ENCODE measurements at places on chromosomes 5 and 9.

DNA sequence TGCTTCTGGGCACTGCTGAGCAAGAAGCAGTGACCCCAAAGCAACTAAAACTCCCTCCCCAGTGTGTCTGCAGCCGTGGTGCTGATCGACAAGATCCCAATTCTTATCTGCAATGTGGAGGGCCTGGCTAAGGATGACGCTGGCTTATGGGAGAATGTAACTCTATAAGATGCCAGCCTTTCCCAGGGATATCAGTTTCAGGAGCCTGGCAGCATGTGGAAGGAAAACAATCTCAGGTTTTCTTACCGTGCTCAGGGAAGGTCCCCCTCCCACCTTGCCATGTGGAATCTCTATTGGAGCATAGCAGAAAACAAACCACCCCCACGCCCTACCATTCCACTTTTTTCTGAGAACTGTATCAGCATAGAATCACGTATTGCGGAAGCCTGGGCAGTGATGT is 87.7 kb upstream of the PTPN3 start:
- DNase-seq = no peak

GRCh38 chr5:155049569-155050383 is 36.2 kb downstream of the KIF4B start:
- DNase-seq = no peak

- DNase-seq = no peak
Measured at GRCh38 chr5:155418960-155419579, 405.5 kb downstream of the KIF4B start.

GRCh38 chr5:123571927-123572326 is 60.0 kb downstream of the CSNK1G3 start:
- DNase-seq = no peak

DNA sequence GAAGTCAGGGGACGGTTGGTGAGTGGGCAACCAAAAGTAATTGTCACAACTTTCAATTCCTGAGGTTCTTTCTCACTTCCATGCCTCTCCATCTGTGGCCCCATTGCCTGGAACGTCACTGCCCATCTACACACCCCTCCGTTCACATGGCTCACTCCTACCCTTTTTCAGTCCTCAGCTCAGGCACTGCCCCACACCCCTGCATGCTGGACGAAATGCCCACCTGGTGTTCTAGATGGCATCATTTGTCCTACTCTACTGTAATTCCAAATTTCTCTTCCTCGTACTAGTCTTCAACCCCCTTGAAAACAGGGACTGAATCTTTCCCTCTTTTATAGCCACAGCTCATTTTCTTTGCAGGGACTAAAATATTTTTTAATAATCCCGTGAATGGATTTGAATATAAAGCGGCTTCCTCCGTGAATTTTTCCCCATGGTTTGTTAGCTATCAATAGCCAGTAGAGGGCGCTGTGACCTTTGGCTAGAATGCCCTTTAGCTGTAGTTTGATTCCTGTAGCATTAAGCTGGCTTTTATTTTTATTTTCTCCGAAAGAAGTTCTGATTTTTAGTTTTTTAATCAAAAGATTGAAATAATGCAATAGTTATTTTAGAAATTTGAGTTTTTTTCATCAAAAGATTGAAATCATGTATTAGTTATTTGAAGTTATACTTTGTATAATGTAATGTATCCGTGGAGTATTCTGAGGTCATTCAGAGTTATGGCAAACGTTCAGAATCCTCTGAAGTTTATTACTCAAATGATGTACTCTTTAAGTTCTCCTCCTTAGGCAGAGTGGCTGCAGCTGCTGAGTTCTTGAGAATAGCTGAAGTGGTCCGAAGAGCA is 232.1 kb downstream of the SH3GL2 start:
- DNase-seq = peak; percentile 18

GRCh38 chr5:150108711-150109514 is 22.6 kb upstream of the CSF1R start:
- no peak for DNase-seq

GRCh38 chr5:21195145-21195544 is 1207.1 kb upstream of the CDH18 start:
- no peak for DNase-seq

DNA sequence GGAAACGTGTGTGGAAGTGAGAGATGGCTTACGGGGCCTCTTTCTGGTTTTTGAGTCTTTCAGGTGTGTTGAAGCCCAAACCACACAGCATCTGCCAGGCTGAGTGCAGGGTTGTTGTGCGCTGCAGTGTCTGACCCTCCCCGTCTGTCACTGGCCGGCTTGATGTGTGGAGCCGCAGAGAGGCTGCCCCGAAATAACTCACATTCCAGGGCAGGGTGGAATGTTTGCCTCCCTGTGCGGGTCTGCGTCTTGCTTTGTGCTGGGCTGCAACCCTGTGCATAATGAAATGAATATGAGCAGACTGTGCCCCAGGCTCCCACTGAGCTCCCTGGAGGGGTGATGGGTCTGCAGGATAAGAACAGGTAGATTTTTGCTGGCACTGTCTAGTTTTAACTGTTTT is 9.9 kb upstream of the PLEKHG4B start:
- no peak for DNase-seq

GRCh38 chr5:602466-603035 is 9.6 kb upstream of the CEP72 start:
- no peak for DNase-seq

- no peak for DNase-seq
Measured at GRCh38 chr9:89466451-89467277, 31.2 kb downstream of the SEMA4D start.

- no peak for DNase-seq
Measured at GRCh38 chr5:124394700-124395245, 351.7 kb downstream of the ZNF608 start.

DNA sequence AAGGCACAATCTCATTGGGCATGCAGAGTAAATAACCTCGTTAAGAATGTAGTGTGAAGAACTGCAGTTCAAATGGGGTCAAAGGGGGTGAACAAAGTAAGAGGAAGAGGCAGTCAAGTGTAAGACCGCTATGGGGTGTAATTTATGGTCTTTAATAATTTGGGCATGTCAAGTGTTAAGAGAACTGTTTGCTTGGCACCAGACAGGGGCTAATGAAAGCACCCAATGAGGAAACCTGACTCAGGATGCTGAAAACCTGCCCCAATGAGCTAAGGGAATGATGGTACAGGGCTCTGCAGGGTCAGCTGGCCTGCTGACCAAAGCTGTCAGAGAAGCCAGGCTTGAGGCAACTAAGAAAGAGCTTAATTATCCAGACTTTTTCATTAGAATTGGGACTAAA is 368.1 kb downstream of the DTWD2 start:
- DNase-seq = no peak

DNA sequence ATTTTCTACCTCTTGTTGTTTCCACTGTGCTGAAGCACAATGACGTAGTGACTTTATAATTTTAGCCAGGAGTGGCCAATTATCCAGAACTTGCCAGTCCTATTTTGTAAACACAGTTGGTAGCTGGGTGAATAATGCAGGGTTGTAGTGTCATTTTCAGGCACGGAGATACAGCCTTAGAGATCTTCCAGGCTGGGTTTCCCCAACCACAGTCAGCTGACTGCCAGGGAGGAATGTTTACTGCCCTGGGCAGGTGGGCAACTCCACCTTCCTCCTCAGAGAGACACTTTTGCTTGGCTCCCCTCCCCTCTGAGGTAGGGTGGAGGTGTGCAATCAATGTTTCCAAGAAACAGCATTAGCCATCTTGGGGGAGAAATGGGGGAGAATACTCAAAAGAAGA is 228.1 kb upstream of the NR4A3 start:
- no peak for DNase-seq

DNA sequence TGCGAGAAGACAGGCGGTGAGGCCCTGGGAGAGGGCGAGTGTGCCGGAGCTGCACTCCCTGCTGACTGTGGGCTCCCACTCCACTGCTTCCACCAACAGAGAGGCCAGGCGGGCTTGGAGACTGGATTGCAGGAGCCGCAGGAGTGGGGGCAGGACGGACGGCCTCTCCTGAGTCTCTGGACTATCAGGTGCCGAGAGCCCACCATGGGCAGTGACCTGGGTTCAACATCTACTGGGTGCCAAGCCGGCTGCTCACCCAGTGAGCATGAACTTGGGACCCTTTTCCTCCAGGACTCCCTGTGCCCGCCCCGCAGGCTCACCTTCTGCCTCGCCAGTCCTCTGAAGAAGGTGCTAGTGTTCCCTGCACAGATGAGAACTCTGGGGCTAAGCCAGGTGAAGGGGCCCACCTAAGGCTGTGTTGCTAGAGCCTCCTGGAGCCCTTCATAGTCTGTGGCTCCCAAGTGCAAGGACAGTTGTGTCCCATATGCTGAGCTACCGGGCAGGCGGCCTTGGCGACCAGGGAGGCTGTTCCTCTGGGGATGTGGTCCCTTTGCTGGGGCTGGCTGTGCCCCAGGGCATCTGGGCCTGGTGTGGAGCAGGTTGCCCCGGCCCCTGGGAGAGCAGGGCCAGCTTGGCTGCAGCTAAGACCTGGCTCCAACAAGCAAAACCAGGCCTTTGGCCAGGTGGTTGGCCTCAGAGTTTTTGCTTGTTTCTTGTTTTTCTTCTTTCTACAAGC is 77.7 kb upstream of the PHYKPL start:
- DNase-seq = no peak

- DNase-seq = no peak
Measured at GRCh38 chr5:123215929-123216702, 127.1 kb downstream of the PRDM6 start.

GRCh38 chr9:38527503-38527902 is 92.9 kb downstream of the ANKRD18A start:
- no peak for DNase-seq

DNA sequence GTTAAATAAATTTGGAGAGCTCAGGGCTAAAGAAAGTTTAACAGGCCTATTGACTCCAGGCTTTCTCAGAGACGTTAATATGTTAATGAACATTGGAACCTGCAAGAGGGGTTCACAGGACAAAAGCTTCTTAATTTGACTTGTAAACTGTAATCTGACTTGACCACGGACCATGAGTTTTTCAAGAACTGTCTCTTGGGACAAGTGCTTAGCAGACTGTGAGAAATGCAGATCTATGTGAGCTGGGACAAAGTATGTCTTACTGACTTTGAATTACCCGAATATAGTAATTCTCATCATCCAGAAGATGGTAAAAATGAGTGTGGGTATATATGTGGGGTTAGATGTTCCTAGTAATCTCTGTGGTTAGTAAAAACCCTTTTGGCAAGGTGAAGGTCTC is 186.6 kb downstream of the ATP10B start:
- DNase-seq = no peak

DNA sequence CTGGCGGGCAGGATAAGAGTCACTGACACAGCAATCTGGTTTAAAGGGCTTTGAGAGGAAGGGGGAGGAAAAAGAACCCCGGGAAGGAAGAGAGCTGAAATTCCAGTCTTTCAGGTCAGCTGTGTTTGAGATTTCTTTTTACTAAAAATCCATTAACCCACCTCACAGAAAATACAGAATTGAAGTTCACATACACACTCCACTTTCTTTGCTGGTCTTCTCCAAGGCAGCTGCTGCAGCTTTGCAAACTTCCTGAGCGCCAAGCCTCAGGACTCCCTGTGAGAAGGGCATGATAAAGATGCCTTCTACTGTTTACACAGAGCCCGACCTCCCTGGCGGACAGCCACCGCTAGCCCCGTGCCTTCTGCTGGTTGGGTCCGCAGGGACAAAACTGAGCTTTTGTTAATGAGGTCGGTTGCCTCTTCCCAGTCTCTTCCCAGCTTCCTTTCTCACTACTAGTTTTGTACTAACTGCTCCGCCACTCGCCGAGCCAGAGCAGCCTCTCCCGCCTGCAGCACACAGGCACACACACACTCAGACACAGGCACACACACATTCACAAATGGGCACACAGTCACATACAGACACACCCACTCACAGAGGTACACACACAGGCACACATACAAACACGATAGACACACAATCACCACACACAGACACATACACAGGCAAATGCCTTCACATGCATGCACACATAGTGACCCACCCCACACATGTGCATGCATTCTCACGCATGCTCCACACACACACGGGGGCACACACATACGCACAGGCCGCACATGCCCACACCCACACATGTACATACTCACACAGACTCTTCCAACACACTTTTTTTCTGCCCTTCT is at the start of gene FREM1:
FREM1 (minus strand) TSS at position 468 of the 845 bp plus-strand sequence. CDS start 41,451 bp downstream, outside the sequence.
- peak; percentile 43 for DNase-seq

DNA sequence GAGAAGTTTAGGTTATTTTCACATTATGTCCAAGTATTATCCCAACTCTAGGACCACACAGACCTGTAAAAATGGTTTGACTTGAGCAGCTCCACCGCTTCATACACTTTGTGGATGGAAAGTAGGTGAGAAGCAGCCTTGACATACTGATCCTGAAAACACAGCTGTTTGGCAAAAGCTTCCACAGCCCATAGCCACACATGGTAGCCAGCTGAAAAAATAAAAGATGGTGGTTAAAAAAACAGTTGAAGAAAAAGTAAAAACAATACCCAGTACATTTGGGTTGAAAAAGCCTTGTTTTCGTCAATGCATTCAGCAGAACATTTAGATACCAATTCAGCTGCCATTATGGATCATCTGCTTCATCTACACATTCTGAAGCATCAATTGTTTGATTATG is 36.7 kb downstream of the GEMIN5 start:
- no peak for DNase-seq

GRCh38 chr5:154479944-154480750 is 2.1 kb upstream of the HAND1 start:
- DNase-seq = no peak

DNA sequence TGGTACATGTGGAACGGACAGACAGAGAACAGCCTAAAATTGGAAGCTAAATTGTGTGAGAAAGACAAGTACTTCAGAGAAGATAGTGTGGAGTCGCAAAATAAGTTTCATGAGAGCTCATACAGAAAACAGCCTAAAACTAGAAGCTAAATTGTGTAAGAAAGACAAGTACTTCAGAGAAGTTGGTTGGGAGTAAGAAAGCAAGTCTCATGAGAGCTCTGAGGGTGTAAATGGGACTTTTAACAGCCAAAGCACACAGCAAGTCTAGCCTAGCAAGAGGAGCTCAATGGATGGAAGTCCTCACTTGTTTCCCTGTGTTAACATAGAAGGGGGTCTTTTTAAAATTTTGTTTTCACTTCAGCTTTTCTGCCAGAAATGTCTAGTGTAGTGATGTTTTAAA is 93.1 kb downstream of the STK32A start:
- no peak for DNase-seq
